SK-MEL-5 (cell line): ENCODE measurements at places on chromosomes 12 and 14. TPM values are rescaled to one million over a fixed set of nuclear protein-coding genes. Genes with fewer than 3 reads are reported as not detected.

- peak; percentile 92 for DNase-seq
Measured at GRCh38 chr14:74712499-74713394, at the start of the genes AREL1 and FCF1. TSS of gene AREL1 (minus strand) at chr14:74713080. CDS start at chr14:74685615, 27,465 bp downstream. TSS of gene FCF1 (plus strand) at chr14:74713144. CDS start at chr14:74713198, 54 bp downstream.

DNA sequence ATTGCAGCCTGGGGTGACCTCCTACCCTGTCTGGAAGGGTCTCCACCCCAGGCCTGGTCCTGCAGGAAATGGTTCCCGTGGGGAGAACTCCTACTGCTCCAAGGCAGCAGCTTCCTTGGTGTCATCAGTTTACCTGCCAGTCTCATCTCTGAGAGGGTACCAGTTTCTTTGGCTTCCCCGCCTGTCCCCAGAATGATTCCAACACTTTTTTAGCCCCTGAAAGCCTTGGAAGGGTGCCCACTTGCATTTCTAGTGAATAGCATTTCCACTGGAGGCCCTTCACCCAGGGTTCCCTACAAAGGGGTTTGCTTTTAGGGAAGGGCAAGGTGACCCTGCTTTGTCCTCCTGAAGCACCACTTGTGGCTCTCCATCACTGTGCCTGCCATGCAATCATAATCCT, 284.3 kb downstream of the ZFP36L1 start:
- DNase-seq: no peak

Gene PTGDR
- not detected in 2 replicates for total RNA-seq

- DNase-seq: peak; percentile 48
Measured at GRCh38 chr14:61502459-61503093, 181.2 kb downstream of the PRKCH start.

Gene PPP1R13B
- total RNA-seq: 3.2 and 6.2 TPM in 2 replicates

DNA sequence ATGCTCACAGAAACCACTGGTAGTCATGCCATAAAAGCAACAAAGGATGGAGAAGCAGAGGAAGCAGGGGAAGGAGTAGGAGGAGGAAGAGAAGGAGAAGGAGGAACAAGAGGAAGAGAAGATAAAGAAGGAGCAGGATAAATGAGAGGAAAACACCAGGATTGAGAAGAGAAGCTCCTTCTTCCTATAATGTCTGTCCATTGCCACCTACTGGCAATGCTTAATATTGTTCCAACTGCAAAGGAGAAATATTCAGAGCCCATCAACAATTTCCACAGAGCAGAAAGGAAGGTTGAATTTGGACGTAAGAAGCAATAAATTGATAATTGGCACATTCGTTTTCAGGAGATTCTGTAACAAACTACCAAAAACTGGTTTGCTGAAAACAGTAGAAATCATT, 898.4 kb downstream of the SLC16A7 start:
- peak; percentile 63 for DNase-seq

DNA sequence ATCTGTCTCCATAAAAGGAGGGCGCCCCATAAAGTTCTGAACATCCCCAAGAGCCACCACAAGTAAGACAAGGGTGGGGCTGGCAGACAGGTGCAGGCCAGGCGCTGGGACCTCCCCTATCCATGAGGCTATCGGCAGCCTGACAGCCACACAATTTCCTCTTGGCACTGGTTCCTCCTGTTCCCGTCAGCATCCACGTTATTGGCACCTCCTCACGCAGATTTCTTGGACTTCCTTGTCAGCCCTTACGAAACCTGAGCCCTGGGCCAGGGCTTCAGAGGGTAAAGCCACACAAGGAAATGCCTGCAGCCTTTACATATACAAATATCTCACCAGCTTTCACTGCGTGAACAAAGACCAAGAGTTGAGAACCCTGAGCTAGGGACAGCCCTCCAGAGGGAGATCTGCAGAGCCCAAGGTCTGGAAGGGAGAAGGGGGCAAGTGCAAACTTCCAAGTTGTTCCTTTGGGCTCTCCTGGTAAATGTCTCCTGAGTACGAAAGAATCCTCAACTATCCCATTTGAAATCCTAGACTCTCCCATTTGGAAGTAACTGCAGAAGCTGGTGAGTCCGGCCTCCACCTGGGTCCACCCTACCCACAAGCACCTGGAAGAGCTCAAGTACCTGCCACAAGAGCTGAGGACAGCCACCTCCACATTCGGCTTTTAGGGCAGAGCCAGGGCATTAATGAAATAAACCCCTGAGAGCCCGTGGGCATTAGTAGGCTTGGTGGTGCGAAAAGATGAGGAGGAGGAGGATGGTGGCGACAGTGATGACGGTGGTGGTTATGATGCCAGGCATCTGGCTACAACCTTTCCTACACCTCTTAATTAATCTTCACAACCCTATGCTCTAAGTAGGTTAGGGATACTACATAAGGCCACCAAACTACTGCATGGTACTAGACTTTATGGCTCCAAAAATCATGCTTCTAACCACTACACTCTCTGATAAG, 5.5 kb upstream of the TC2N start:
- no peak for DNase-seq

DNA sequence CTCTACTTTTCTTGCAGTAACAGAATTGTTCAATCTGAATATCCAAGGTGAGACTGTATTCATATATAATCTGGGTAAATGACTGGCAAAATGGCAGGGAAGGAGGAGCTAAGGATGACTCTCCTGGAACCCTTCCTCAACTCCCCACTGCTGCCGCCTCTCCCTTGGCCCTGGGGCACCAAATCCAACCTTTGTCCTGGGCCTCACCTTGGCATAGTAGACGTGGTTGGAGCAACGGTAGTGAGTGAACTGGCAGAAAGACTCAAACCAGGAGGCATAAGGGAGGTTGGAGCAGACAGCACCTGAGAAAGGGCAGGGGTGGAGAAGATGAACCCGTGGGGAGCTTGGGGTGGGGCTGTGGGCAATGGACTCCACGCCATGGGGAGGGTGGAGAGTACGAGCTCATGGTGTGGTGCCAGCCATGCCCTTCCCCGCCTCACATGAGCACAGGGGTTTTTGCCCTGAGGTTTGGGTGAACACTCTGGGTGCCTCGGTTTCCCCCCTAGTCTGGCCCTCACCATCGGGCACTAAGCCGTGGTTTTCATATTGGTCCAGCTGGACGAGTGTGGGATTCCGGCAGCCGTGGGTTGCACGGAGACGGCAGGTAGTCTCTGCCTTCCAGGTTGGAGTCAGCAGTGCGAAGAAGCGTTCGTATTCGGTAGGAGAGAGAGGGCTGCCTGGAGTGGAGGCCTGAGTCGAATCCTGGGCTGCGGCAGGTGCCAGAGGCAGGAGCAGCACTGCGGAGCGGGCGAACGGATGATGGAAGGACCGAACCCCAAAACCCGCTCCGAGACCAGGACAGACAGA, 753 bp downstream of the ACRBP start:
- DNase-seq: no peak

DNA sequence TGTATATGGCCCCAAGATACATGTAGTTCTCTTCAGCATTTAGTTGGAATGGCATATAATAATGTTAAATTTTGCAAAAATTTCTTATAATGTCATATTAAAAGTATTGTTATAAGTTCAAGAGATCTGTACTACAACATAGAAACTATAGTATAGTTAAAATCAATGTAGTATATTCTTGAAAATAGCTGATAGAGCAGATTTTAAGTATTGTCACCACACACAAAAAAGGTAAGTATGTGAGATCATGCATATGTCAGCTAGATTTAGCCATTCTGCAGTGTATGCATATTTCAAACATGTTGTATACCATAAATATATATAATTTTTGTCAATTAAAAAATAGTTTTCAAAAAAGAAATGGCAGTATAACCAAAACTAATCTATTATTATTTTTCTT, 86.5 kb downstream of the PLBD1 start:
- DNase-seq: no peak

DNA sequence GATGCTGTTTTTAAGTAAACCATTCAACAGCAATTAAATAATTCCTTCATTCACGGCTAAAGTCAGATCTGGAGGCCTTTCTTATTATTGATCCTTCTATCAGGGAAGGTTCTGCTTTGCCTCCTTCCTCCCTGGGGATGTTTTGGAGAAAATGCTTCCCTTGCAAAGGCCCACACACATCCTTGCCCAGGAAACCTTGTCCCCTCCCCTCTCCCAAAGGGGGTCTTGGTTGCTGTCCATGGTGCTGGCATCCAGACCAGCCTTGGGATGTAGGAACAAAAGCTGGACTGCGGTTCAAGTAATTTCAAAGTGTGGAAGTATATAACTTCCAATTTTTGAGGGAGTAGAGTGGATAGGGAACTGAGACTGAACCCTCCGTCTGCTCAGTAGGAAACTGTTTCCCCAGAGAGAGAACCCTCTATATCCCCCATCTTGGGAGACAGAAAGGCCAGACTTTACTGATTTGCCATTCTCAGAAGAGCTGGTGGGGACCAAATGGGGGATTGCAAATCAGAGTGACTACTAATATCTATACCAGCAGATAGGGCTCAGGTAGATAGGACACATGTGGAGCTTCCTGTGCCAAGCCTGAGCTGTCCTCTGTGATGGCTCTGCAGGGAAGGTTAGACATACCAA, 5.6 kb downstream of the MARCHF9 start:
- DNase-seq: no peak

DNA sequence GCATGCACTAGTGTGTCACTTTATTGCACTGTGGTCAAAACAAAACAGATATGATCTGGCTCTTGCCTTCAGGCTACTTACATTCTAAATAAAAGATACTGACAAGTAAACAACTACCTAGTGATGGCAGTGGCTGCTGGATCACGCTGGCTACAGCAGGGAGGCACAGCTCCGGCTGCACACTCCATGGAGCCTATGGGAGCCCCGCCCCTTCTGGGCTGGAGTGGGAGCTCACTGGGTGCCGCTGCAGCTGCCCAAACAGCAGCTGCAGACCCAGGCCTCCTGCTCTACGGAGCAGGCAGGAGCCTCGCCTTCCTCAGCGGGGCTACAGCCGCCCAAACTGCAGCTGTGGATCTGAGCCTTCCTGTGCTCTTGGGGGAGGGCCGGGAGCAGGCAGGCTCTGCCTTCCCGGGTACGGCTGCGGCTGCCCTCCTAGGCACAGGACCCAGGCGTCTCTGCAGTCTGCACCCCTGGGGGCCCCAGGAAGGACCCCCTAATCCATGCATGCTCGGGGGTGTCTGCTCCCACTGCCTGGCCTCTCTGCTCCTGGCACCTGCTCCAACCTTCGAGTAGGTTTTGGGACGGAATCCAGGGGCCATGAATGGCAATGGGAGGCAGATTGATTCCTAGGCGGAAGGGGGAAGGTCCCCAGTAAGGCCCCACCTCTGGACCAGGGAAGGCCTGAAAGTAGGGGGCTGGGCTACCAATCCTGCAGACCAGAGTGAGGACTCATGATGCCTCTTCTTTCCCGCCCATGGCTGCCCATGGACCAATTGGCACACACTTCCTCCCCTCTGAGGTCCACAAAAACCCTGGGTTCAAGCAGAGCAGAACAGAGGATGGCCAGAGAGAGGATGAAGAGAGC, 253.1 kb downstream of the ANO6 start:
- DNase-seq: peak; percentile 11

Gene ZFHX2
- not detected in 2 replicates for total RNA-seq

DNA sequence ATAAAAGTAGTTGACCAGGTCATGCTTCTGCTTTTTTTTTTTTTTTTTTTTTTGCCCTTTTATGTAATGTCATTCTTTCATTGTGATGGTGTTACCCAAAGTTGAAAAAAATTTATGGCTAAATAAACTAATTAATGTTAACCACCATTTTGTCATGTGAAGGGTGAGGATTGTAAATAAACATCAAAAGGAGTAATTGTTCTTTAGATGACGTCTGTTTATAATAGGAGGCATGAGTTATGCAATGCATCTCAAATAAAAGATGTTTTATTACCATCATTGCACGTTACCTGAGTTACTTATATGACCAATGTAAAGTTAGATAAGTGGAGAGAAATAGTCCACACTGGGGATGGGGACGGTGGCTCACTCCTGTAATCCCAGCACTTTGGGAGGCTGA, 349.9 kb upstream of the PDE3A start:
- no peak for DNase-seq

Gene POLR3B
- 12.4 and 13.9 TPM in 2 replicates for total RNA-seq

DNA sequence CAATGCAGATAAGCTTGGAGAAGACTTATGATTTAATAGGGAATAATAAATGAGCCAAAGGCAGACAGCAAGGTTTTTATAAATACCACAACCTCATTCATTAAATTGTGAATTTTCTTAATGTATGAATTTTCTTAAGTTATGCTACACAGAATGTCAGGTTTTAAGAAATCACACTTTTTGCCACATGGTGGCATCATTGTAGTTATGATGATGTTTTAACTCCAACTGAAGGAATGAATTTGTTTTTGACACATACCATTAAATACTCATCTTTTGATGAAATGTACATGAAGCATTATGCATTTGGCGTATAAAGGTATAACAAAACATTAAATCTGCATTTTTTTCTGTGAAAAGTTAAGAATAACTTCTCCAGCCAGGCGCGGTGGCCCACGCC, 524.1 kb upstream of the FBXO33 start:
- DNase-seq: peak; percentile 20

GRCh38 chr14:103243764-103244737, 90.0 kb upstream of the EIF5 start:
- DNase-seq: no peak

- DNase-seq: no peak
Measured at GRCh38 chr14:90654831-90655276, 161.4 kb downstream of the TTC7B start.

Gene KRT77
- total RNA-seq: not detected in 2 replicates
